ENCODE measurements at places on chromosomes 3 and 15.
A peak's percentile ranks its signal among the peaks of the same experiment; 100 is the strongest.

- DNase-seq = no peak
Observed at GRCh38 chr3:41598402-41599126, 363.3 kb downstream of the ULK4 start.

DNA sequence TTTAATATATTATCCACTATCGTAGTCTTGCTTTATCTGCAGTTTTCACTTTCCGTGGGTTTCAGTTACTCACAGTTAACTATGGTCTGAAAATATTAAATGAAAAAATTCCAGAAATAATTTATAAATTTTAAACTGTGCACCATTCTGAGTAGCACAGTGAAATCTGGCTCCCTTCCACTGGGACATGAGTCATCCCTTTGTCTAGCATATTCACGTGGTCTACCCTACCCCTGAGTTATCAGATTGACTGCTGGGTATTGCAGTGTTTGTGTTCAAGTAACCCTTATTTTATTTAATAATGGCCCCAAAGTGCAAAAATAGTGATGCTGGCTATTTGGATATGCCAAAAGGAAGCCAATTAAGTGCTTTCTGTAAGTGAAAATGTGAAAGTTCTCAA, 539.5 kb upstream of the AGTR1 start:
- DNase-seq = no peak

- no peak for DNase-seq
Observed at GRCh38 chr15:32646291-32646690, 4.8 kb downstream of the SCG5 start.

- DNase-seq = no peak
Observed at GRCh38 chr3:14950274-14950673, 2.9 kb downstream of the NR2C2 start.

- no peak for DNase-seq
Observed at GRCh38 chr15:31270767-31271166, 55.9 kb upstream of the KLF13 start.

GRCh38 chr15:52795464-52796227, 5.5 kb upstream of the ONECUT1 start:
- no peak for DNase-seq

DNA sequence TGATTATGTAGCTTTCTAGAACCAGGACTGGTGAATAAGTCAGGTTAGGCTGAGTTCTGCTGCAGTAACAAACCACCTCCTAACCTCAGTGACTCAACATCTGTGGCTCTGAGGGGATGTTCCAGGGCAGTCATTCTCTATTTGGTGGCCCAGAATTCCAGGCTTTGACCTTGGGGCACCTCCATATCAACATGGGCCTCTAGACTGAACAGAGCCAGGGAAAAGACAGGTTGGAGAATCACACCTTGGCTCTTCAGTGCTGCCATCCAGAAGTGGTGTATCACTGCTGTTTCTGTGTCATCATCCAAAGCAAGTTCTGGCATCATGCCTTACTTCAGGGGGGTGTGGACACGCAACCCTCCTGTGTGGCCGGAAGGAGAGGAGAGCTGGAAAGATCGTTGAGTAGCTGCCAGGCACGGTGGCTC, 15.3 kb downstream of the ZBTB47 start:
- no peak for DNase-seq

DNA sequence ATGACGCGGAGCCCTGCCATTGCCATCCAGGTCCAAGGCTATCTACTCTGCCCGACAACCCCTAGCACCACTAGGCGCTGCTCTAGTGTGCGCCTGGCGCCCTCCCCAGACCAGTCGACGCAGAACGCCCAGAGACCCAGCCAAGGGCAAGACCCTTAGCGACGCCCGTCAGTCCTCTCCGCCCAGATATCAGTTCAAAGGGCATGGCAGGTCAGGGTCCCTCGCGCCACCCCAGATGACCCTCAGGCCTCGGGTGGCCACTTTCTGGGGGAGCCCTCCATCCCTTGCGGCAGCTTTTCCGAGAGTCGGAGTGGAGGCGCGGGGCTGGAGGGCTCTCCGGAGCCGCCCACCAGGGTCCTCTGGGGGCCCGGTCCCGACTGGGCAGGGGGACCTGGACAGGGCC, 371 bp upstream of the CLSTN2 start:
- DNase-seq = peak; percentile 83

DNA sequence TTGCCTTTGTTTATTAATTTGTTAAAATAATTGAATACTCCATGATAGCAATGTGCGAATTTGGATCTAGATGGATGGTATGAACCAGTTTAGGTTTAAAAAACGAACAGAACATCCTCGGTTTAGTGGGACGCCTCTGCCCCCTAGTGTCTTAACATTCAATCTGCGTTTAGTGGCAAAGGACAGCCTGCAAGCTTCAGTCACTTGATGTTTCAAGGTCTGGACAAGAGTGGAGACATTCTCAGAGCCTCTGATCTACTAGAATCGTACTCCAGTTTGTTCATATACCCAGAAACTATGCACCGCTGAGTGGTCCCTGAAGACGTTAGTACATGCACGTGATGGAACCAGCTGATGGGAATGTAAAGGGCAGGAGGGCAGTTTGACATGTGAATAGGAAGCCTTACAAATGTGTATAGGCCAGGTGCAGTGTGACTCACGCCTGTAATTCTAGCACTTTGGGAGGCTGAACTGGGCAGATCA, 17.8 kb upstream of the ATP13A4 start:
- peak; percentile 90 for DNase-seq

DNA sequence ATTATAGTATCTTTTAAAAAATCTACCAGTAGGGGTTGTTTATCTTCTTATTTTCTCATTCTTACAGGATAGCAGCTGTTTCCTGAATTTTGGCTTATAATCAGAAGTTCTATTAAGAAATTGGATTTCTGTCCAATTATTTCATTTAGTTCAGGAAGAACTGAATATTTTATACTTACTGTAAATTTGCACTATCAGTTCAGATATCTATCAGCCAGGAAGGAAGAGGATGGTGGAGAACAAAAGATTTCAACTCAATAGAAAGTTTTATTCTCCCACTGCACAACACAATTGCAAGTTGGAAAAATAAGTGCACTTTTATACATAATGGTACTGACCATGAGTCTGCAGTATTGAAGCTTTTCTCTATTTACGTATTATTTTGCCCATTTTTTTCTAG, 400.9 kb downstream of the PLOD2 start:
- no peak for DNase-seq

- no peak for DNase-seq
Observed at GRCh38 chr3:105277656-105278055, 89.1 kb upstream of the ALCAM start.

DNA sequence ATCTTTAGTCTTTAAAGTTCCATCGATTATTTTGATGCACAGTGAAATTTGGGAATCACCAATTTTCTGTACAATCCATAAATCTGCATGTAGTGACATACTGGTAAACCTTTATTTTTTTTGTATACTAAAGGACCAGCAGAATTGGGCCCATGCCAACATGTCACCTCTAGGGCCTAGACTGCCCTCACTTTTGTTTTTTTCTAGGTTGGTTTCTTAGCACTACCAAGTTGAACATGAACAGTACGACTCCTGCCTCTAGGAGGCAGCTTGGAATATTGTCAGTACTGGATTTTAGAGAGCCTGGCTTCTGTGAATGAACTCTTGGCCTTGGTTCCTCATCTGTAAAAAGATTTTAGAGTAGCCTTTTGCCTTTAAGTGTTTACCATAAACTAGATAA, 32.3 kb downstream of the NKIRAS1 start:
- no peak for DNase-seq

GRCh38 chr3:142863930-142864920, 24.7 kb downstream of the PCOLCE2 start:
- no peak for DNase-seq

DNA sequence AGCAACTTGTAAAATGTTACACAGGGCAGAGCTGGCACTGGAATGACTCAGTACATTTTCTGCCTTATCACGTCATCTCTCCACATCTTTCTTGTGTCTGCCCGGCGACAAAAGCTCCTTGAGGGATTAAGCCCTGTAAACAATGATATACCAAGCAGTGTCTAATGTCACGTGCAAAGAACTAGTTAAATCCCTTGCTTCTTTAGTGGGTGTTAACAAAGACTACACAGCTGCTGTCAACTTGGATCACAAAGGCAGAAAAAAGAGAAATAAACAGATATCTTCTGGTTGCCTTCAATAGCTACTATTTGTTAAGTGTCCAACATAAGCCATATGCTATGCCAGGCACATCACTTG, 48.1 kb upstream of the FRMD4B start:
- DNase-seq = no peak

DNA sequence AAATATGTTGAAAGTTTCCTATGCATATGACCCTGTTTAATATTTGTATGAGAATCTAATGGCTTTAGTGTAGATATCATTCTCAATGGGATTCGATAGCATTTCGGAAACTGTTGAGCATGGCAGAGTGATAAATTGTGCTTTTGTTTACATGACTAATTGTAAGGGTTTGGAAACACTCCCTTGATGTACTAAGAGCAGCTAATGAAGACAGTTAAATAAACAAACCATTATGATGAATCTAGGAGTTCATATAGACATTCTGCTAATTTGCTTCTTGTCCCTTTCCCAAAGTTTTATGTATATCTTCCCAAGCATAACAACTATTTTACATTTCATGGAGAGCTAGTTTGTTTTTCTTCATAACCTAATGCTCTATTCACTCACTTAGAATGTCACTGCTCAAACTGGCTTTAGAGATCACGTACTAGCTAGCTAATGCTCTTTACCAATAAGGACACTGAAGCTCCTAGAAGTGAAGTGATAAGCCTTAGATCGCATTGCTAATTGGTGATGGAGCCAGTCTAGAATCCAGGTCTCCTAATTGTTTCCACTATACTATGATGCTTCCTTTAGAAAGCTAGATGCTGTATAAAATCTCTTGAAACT, 140.8 kb downstream of the TP63 start:
- DNase-seq = no peak

DNA sequence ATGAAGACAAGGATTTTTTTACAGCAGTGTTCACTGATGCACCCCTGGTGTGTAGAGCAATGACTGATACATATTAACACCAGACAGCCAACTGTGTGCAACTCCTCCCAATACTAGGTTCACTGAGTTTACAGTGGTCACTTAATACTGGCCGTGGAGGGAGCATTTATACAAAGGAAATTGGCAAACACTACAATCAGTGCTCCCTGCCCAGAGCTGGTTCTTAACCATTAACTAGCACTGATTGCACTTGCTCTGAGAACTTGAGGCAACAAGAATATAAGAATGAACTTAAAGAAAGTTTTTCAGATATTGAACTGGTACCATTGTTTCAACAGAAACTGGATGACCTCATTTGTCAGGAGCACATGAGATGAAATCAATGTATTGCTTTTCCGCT, 110.6 kb downstream of the MAGI1 start:
- DNase-seq = no peak

DNA sequence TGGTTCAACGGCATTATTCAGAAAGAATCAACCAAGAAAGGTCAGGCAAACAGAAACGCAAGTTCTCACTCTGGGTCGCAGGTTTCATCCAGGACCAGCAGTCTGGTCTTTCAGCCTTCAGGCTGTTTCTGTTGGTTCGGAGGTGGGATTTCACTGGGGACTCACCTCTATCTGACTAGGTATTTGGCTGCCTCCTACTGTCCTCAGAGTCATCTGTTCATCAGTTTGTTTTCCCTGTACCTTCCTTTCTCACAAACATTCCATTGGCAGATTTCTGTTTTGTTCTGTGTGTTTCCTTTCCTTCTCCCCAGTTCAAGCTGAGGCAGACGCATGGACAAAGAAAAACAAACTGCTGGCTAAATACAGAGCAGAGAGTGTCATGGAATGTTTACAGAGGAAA, 1046.6 kb upstream of the CFAP20DC start:
- no peak for DNase-seq

DNA sequence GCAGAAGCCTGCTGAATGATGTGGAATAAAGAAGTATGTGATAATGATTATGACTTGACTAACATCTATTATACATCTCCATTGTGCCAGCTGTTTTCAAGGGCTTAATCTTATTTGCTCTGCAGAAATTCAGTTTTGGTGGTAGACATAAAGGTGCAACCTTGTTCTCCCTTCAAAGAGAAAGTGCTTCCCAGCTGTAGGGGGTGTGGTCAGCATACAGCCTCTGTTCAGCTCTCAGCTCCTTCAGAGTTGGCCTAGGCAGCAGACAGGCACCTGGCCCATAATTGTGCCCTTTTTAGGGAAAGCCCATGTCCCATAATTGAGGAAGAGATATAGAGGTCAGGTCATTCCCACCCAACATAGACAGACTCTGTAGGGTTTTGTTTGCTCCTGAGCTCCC, 104.3 kb upstream of the EOMES start:
- no peak for DNase-seq

- DNase-seq = no peak
Observed at GRCh38 chr3:7657214-7658112, 796.5 kb downstream of the GRM7 start.

- no peak for DNase-seq
Observed at GRCh38 chr15:35603301-35603700, 57.3 kb upstream of the DPH6 start.

DNA sequence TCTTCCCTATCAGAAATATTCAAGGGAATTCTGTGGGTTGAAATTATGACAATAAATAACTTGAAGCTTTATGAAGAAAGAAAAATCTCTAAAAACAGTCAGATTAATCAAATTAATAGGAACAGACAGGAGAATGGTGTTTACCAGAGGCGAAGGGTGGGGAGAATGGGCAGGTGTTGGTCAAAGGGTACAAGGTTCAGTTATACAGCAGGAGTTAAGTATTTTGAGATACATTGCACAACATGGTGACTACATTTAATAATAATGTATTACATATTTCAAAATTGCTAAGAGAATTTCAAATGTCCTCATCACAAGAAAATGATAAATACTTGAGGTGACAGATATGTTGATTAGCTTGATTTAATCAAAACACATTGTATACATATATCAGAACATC, 18.6 kb downstream of the SPCS1 start:
- no peak for DNase-seq

DNA sequence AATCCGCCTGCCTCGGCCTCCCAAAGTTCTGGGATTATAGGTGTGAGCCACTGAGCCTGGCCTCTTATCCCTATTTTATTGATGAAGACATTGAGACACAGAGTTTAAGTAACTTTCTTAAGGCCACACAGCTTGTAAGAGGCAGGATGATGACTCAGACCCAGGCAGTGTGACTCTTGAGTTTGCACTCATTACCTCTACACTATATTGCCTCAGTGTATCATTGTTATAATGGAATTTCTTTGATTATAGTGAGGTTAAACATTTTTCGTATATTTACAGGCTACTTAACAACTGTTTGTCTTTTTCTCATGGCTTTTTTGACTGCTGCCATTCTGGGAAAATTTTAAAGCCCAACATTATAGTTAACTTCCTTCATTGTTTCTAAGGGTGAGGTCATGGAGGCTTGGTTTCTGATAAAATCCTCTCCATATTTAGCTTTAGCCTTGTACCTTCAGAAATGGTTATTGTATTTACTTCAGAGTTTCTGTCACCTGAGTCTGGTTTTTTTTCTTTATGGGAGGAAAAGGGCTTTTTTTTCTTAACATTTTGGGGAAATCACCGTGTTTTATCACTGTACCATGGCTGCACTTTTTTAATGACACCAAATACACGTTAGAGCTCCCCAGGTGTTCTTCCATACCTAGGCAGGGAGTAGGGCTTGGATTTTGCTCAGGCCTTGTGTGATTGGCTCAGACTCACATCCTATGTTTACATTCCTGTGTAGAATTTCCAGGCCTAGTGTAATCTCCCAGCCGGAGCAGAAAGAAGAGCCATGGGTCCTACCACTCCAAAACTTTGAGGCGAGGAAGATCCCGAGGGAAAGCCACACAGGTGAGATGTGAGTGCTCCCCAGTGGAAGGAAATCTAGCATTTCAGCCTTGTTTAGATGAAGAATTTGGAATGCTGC, 6.3 kb downstream of the ZNF774 start:
- DNase-seq = no peak
